ENCODE measurements at places on chromosomes 1 and 21. TPM values are rescaled to one million over a fixed set of nuclear protein-coding genes. Genes with fewer than 3 reads are reported as not detected.

DNA sequence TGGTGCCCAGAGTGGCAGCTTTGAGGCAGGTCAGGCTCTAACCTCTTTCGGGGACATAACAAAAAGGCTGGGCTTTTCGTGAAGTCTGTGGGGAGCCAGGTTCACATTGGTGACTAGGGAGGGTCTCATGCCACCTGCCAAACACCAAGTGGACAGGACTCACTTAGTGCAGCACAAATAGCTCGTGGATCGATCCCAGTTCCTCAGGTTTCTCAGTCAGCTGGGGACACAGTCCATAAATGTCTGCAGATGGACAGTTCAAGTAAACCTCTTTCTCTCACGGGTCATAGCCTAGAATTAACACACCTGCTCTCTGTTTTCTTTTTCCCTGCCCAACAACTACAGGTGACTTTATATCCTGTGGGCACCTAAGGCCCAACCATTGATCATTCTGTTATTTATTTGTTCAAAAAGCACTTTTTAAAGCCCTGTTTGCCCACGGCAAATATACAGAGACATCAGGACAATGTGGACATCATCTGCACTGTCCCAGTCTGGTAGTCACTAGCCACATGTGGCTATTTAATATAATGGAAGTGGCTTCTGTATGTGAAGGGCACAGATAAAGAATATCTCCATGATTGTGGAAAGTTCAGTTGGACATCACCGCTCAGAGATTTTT, 53.5 kb downstream of the CAPN2 start:
- DNase-seq, result no peak

Gene AIM2
- polyA plus RNA-seq, result 0.40 TPM

Gene HRNR
- polyA plus RNA-seq, result 0.09 TPM

DNA sequence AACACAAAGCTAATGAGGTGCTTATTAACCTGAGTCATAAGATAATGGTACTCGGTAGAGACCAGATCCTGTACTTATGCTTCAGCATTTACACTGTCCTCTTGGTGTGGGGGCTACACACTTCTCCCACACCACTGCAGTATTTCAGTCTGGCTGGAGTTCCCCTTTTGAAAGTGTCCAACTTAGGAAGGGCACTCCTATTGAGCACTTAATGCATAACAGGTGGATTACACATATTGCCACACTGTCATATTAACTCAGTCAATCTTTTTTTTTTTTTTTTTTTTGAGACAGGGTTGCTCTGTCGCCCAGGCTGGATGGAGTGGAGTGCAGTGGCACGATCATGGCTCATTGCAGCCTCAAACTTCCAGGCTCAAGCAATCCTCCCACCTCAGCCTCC, 1.5 kb downstream of the GPATCH4 start:
- no peak for DNase-seq

All from hindlimb muscle (tissue), 1 donor.